G401 (cell line): ENCODE measurements at places on chromosomes 7 and 10. TPM values are rescaled to one million over a fixed set of nuclear protein-coding genes. Genes with fewer than 3 reads are reported as not detected.

DNA sequence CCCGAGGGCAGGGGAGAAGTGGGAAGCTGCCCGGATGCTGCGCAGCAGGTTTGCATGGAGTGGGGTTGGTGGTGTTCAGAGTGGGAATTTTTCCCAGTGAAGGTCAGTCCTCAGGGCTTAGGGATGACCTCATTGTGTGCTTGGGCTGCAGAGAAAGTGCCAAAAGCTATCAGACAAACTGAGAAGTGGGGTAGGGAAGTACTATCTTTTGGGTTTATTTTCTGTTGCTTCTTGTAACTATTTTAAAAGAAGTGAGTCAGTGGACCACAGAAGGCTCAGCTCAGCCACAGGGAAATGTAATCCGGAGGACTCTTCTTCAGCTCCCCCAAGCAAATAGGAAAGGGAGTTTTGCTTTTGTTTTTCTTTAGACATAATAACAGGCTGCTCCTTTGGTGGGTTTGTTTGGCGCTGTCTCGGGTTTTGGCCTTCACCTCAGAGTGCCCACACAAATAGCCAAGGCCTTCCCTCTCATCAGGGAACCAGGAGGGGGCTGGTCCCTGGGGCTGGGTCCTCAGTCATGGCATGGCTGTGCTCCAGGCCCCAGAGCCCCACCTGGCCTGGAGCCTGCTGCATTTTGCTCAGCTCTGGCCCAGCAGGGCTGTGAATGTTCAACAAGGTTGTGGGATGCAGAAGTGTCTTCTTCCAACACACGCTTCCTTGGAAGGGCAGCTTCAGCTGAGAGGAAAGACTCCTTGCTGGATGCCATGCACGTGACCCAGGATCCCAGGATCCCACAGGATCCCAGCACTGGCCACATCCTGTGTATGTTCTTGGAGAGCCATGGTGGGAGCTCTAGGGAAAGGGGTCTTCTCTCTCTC lies 5.4 kb upstream of the FAM170B start:
- no peak for DNase-seq

DNA sequence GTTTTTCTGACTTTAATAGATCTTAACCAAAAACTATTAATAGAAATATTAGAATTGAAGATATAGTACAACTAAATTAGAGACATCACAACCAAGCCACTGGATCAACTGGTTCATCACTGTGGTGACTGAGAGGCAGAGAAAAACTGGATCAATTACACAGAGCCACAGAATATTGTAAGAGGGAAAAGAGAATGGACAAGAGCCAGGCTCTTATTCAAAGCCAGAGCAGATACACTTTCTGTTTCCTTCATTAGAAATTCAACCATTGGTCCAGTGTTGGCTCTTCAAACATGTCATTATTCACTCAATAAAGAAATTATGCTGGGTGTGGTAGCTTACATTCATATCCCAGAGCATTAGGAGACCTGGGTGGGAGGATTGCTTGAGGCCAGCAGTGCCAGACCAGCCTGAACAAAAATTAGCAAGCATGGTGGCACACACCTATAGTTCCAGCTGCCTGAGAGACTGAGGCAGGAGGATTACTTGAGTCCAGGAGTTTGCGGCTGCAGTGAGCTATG lies 295.1 kb downstream of the NEBL start:
- DNase-seq = no peak

C1QL3 gene
- total RNA-seq = not detected in 2 replicates

- DNase-seq = no peak
Observed at GRCh38 chr10:115049960-115050359, 43.2 kb upstream of the ATRNL1 start.

VIPR2 gene
- not detected in 2 replicates for total RNA-seq

DNA sequence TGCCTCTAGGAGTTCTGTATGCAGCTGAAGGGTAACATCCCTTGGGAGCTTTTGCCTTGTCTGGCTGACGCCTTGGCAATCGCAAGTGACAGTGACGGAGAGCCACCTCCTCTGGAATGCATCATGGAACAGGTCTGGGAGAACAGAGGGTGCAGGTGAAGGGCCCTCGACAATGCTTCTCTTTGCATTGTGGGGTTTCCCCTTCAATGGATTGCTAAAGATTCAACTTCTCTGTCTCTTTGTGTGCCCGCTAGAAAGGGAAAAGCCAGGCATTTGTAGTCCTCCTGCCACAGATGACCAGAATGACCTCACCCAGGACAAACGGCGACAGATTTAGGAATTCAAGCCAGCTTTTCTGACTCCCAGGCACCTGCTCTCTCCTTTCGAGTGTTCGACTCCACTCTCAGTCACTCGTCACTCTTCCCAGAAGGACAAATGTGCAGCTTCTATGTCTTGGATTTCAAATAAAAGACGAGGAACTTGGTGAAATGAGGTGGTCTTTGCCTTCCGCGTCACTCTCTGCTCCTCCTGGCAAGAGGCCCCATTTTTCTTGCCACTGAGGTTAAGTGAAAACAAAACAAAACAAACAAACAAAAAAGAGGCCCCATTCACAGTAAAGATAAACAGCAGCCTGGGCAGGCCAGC lies 26.1 kb downstream of the IL2RA start:
- no peak for DNase-seq

SFRP5 gene
- total RNA-seq = not detected in 2 replicates

DNA sequence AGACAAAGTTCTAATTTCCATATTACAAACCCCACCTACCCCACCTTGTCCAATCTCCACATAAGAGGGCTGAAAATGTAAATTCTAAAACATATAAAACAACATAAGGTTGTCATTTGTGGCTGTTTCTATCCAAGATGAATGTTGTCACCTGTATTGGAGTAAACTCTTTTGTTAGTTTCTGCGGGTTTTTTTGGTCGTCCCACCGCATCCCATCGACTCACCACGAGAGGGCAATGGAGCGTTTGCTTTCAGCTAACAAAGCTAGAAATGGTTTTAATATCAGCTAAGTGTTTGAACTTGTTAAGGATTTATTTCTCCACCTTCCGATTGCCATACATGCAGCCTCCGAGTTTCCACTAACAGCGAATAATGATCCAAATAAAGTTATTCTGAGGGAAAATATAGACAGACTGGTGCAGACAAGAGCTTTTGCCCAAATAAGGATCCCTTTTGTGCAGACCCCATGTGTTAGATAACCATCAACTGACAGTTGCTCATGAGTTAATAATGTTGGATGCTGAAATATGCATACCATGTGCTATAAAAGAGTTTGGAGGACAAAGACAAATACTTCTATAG lies 137.2 kb downstream of the ARID5B start:
- DNase-seq = peak; percentile 64

- no peak for DNase-seq
Observed at GRCh38 chr10:47310090-47310505, 10.1 kb downstream of the GDF10 start.

DNA sequence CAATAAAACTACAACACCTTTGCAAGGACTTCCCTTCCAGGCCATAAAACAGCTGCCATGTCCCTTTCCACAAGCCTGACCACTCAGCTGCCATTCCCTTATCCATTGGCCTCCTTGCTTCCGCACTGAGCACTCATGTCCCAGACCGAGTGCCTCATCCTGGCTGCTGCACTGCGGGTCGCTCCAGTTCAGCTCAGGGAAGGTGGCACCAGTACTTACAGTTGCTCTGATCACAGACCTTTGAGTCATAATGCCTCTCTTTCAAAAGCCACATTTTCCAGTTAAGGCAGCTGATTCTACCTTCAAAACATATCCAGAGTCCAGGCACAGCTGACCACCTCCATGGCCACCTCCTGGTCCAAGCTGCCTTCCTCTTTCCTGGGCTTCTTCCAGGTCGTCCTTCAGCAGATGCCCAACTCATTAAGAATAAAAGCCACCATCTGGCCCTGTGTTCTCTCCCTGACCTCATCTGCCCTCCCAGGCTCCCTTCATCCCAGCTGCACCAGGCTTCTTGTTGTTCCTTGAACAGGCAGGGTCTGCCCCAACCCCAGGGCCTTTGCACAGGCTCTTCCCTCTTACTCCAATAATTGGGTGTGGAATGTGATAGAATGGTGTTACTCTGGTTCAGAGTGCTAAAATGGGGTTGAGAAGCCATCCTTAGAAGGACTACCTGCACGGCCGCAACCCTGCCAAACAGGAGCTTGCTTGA lies 64.5 kb downstream of the RAMP3 start:
- no peak for DNase-seq

- no peak for DNase-seq
Observed at GRCh38 chr10:106734220-106734619, 430.3 kb downstream of the SORCS1 start.

- no peak for DNase-seq
Observed at GRCh38 chr10:126429275-126429674, 41.0 kb upstream of the ADAM12 start.

GRCh38 chr10:22753786-22754185 lies 39.4 kb upstream of the PIP4K2A start:
- no peak for DNase-seq

GIGYF1 gene
- 20.6 and 28.1 TPM in 2 replicates for total RNA-seq

GRCh38 chr7:370775-371118 lies 80.8 kb downstream of the FOXL3 start:
- no peak for DNase-seq

- no peak for DNase-seq
Observed at GRCh38 chr10:31581741-31582323, 262.8 kb downstream of the ZEB1 start.

DNA sequence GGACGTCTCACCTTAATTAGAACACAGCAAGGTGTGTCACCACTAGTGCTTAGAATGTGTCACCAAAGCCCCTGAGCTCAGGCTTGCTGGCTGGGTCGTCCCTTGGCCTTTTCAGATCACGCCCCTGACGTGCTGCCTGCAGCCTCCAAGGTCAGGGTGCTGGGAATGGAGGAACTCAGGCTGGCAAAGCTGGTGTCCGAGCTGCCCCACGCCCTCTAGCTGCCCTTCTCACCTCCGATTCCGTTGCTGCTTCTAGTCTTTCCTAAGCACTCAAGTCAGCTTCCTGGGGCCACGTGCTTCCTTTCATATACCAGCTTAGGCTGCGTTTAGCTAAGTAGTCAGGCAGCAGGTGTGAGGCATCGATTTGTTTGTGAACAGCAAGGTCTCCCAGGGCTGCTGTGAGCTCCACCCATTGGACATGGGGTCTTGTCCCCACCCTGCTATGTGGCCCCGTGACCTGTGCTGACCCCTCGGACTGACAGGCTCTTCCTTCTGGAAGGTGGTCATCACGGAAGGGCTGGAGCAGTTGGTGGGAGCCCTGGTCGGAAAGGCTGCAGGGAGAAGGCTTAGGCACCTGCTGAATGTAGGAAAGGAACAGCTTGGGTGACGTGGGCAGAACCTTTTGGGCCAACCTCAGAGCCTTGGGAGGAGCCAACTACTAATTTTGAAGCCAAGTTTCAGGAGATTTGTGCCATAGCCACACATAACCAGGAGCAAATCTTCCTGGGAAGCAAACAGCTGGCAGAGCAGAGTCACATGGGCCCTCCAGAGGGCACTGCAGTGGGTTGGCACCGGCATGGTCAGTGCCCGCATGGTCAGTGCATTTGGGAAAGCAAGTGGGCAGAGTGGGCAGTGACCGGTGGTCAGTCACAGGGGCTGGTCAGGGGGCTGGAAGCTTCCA lies 28.8 kb downstream of the VIPR2 start:
- DNase-seq = no peak
